SJCRH30 (cell line): ENCODE measurements at places on chromosomes 2 and 18.
A peak's percentile ranks its signal among the peaks of the same experiment; 100 is the strongest.

DNA sequence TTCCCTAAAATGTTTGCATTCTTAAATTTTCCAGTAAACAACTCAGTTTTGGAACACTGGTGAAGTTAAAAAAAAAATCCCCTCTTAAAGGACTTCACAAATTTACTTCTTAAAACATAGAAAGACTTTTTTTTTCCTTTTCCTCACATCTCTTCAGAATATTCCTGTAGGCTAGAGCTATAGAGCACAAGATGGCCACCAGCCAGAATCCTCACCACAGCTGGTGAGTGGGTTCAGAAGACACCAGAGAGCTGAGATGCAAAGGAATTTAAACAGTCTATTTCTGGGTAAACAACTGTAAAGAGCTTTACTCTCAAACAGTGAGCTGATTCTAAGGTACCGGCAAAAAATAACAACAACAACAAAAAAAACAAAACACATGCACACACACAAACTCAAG lies 252.8 kb downstream of the LRP1B start:
- DNase-seq: peak; percentile 54

DNA sequence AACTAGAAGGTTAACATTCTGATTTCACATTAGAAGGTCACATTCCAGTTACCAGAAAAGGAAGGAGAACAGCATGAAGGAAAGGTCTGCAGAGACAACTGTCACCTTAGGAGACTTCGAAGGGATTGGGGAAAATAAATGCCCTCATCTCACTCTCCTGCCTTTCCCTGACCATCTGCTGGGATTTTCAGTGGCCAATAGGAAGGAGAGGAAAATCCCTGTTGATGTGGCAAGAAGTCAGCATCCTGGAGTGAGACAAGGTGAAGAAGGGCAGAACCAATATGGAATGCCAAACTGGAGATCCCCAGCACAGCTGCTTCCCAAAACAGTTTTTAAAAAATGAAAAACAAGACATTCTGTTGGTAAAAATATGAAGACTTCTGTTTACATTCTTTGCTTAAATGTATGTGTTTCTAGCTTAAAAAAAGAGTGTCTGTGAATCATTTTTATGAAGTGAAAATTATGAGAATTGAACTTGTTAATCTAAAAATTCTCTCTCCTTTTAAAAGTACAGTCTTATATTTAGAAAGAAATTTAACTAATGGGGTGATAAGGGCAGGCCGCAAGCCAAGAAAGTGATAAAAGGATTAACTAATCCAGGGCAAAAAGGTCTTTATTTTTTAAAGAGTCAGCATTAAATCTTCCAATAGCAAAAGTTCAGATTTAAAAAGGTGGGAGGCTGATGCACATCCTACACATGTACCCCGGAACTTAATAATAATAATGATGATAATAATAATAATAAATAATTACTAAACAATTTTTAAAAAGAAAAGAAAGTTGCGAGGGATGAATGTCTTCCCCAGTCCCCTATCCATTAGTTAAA lies 160.6 kb upstream of the DOK6 start:
- DNase-seq: no peak

DNA sequence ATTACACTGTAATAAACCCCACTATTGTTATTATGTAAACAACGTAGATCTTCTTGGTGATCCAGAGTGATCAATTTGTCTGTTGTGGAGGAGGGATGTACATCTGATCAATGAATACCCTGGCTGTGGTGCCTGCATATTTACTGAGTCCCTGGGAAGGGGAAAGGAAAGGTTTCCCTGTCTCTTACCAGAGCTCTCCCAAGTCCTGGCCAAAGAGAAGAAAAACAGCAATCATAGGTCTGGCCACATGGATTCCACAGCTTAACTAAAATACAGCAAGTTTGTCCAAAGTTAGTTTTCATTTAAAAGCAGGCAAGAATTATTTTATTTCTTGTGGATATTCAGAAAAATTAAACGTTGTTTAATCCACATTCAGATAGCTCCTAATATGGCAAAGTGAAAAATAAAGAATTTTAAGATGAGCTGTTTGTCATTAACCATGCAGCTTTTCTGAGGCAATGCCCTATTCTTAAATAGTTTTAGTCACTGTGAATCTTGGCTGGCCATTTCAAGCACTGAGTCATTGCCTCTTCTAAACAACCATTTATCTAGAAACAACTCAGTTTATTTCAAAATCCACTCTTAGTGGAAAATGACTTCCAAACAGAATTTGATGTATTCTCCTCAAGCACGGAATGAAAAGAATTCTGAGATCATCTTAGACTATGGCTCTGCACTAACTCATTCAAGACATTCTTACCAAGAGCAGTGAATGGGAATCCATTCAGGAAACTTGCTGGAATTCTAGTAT lies 1004.4 kb upstream of the CDH2 start:
- DNase-seq: no peak

- no peak for DNase-seq
Measured at GRCh38 chr2:240503375-240503774, 54.4 kb downstream of the ANKMY1 start.

GRCh38 chr18:37509600-37509999 lies 56.0 kb downstream of the CELF4 start:
- no peak for DNase-seq

GRCh38 chr2:43541165-43541564 lies 54.7 kb downstream of the THADA start:
- no peak for DNase-seq

GRCh38 chr18:75474332-75474731 lies 46.8 kb upstream of the SMIM21 start:
- DNase-seq: no peak

DNA sequence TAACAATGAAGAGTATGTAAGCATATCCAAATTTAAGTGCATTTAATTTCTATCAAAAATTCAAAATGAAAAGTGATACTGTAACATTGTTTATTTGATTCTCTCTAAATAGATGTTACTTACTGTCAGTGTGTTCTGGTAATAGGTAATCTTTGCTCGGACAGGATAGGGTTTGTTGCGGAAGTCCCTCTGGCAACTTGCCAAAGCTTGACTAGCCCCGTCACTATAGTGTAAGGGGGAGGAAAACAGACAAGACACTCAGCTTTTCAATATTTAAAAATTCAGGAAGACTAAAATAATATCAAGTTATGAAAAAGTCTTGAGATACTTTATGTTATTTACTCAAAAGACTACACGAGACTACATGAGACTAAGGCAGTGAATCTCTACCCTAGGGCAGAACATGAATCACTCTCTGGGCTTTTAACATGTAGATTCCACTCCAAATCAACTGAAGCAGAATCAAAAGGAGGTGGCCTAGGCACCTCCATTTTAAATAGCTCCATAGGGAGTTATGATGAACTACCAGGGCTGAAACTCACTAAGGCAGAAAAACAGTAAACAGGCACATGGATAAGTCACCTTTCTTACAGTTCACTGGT lies 5.9 kb downstream of the LMAN1 start:
- DNase-seq: no peak

GRCh38 chr2:128369602-128370467 lies 51.2 kb upstream of the HS6ST1 start:
- DNase-seq: peak; percentile 1

GRCh38 chr2:98311090-98311489 lies 35.2 kb upstream of the CNGA3 start:
- no peak for DNase-seq

DNA sequence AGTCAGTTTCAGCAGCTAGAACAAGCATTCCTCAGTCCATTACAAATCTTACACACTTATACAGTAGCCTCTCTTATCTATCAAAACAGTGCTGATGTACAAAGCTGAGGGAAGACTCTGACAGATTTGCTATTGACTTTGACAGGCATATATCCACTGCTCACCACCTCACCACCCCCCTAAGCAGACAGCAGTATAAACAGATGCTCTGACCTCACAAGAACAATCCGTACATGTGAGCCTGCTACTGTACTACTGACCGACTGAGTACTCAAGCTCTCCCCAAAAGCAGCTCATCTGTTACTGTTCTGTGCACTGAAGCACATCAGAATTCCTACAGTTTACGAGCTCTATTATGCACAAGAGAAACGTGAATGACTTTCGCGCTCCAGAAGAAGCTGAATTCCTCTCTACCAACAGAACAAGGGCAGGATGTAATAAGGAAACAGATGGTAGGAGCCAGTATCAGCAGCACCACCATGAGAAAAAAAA lies 95.6 kb upstream of the PDE1A start:
- no peak for DNase-seq

GRCh38 chr18:22082408-22082807 lies 87.0 kb upstream of the GATA6 start:
- no peak for DNase-seq

DNA sequence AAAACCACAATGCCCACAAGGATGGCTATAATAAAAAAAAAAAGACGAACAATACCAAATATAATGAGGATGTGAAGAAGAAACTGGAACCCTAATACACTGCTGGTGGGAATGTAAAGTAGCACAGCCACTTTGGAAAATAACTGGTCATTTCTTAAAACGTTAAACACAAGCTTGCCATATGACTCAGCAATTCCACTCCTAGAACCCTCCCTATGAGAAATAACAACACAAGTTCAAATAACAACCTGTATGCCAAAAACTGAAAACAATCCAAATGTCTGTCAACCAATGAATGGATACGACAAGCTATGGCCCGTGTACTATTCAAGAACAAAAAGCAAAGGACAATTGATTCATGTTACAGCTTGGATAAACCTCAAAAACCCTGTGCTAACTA lies 7.0 kb upstream of the ALPK2 start:
- no peak for DNase-seq

- DNase-seq: no peak
Measured at GRCh38 chr2:111201214-111201613, 80.5 kb downstream of the BCL2L11 start.

GRCh38 chr18:76435316-76435989 lies 59.6 kb downstream of the ZNF516 start:
- DNase-seq: no peak

DNA sequence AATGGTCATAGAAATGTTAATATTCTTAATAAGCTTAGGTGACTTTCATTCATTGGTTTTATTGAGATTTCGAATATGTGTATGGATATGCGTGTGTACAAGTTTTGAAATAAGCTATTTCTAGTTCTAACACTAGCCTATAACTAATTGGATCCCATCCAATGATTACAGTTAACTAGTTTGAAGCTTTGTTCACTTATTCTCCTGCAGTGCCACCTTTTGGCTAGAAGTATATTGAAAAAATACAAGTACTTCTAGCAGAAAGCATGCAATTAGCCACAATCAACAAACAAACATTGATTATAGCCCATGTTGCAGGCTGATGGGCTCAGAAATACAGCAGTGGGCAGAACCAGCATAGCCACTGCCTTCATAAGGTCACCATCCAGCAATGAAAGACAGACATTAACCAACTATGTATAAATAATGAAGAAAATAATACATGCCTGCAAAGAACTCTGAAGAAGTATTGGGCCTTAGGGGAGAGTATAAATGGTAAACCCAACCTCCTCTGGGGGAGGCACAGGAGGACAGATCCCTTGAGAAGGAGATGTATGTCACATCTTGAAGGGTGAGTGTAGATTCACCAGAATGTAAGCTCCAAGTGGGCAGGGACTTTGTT lies 5.1 kb upstream of the PIEZO2 start:
- peak; percentile 38 for DNase-seq

DNA sequence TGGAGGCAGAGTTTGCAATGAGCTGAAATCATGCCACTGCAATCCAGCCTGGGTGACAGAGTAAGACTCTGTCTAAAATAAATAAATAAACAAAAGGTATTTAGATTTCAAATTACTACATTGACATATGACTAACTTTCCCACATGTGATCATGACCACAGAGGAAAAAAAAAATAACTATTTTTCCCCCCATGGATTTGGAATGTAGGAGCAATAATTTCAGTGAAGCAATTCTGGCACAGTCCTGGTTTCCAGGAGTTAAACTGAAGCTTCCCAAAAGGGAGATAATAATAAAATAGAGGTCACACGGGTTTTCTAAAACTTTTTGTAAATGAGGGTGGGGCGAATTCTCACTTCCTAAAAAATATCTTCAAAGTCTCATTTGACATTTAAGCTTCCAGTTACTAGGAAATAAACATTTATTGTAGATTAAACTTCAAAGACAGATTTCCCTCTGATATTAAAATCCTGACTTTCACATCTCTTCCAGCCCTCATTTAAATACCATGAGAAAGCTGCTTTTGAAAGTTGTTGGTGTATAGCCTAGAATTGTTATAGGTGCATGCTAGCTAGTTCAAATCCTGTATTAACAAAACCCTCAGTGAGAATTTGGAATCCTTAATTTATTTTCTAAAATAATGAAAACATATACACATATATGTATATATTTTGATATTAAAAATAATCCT lies 20.7 kb downstream of the SLC19A3 start:
- DNase-seq: no peak

DNA sequence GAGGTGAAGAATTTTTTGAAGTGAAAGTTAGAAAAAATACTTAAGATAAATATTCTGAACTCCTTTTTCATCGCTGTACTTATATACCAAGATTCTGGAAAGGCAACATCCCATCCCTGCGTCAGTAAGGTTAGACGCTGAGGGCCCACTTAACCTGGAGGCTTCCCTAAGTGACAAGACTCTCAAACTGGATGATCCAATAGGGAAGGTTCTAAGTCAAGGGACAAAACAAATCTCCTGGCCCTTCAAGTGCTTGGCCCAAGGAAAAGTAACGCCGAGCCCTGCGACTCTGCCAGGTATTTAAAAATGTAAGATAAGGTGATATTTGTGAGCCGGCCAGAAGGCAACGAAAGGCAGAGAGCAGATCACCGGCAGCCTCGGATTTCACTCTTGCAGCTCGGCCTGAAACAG lies 1.3 kb downstream of the STK39 start:
- no peak for DNase-seq

GRCh38 chr18:41553716-41554115 lies 401.3 kb upstream of the PIK3C3 start:
- peak; percentile 1 for DNase-seq
